ENCODE measurements at places on chromosomes 11 and 22.

DNA sequence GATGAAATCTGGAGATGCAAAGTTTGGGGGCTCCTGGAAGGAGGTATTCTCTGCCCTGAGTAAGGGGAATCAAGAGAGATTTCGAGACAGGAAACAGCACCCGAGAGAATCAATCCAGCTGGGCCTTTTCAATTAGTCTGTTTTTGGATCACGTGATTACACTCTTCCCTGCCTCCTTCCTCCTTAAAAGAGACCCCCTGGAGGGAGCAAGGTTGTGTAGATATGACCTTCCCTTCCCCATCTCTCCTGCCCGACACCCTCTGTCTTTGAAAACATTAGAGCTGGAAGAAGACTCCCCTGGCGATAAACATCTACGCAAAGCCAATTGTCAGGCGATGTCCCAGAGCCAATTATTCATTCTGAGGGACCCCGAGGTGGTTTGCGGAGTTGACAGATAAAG, 407.9 kb downstream of the MIAT start:
- DNase-seq, result no peak

GRCh38 chr11:27642954-27643353, 57.3 kb downstream of the BDNF start:
- DNase-seq, result no peak

DNA sequence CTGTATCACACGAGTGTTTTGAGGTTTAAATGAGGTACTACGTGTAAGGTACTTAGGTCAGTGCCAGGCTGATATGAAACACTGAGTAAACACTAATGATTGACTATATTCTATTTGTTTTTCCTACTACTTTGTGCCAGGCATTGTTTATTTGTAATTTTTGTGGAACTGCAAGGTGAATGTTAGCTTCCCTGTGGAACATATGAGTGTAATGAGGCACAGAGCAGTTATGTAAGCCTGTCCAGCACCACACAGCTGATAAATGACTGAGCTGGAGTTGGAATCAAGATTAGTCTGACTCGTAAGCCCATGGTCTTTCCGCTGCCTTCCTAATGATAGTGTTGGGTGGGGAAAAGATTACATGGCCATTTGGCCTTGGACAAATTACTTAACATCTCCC, 5.9 kb downstream of the SLC37A2 start:
- no peak for DNase-seq

DNA sequence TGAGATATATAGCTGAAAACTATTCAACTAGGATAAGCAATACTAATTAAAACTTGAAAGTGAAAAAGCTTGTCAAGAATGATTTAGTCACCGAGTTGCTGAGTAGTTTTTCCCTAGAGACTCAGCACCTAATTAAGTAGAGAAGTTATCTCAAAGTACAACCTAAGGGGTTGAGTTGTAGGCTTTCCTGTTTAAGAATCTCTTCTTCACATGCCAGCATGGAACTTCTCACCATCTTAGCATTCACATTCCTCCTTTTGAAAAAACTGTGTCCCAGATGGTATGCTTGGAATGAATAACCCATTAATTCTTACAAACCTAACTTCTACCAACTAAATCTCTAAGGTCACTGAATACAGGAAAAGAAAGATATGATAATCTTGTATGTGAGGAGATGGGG, 303.3 kb upstream of the ZC3H12C start:
- no peak for DNase-seq

DNA sequence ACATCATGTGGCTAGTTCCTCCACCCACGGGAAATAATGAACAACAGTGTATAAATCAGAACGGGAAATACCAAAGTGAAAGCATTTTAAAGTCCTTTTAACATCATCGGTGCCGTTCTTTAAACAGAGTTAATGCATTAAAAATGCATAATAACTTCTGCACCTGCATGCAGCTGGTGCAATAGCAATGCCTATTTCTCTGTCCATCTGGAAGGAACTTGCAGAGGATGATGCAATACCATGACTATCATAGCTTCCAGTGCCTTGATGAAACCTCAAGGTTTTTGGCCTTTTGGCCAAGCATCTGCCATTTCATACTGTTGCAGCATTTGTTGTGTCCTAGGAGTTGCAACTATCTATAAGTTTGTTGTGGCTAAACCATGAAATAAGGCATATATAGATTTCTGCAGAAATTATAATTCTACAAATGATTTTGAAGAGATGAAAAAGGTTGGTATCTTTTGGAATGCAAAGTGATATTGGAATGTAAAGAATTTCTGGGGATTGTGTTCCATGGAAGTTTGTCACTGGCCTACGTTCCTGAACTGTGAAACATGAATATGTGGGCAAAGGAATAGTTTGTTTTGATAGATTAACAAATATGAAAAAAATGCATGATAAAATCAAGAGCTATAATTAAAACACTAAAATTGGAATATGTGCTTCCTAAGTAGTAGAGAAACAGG, 9.8 kb upstream of the EIF3F start:
- DNase-seq, result no peak

DNA sequence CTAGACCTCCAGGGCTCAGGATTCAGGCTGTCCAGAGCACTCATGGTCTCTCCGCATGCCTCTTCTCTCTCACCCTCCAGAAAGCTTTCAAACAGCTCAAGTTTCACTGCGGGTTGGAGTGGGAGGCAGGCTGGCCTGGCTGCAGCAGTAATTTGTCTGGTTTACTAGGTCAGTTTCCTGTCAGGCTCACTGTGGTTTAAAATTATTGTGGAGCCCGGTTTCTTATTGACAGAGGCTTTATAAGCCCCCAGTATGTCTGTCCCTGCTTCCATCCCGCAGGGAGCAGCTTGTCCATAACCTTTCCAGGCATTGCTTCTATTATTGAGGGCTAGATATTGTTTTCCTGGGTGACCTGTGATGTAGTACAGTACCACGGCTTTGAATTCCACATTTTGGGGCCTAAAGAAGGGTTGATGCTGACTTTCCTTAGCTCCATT, 235.3 kb upstream of the SORL1-AS1 start:
- no peak for DNase-seq

DNA sequence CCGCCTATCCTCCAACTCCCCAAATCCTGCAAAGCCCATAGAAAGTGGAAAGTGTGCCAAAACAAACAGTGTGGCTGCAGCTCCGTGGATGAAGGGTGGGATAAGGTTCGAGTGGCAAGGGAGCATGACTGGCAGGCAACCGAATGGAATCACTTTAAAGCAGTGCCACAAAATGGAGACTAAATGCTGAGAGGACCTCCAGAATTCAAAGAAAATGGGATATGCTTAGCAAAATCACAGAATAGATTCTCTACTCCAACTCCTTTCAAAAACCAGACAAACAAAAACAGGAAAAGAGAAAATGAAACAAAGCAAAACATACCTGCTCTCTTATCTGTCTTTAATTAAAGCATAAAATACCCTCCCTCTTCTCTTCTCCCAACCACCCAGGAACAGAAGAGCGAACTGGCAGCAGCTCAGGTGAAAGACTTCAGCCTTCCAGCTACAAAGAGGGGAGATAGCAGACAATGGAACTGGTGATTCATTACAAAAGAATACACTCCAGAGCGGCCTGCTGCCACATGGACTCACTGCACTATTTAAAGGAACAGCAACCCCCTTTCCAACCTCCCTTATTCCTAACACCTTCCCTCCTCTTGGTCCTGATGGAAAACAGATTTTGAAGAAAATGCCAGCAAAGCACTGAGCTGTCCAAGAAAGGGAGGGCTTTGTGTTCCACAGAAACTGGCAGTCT, 118.5 kb downstream of the APOL5 start:
- DNase-seq, result no peak

DNA sequence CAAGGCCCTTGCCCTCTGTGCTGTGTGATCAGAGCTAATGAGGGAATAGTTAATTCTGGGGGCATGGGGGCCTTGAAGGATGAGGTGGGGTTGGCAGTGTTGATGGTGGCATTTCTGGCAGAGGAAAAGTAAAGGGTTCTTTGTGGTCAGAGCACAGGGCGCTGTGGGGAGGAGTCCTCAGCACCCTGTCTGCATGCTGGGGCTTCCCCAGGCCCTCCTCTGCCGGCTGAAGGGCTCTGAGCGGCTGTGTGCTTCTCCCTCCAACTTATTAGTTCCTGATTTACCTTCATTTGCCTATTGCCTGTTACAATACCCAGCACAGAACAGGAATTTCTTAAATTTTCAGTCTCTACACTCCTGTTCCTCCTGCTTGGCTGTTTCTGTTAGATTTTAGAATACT, 122.8 kb downstream of the HIPK3 start:
- no peak for DNase-seq

DNA sequence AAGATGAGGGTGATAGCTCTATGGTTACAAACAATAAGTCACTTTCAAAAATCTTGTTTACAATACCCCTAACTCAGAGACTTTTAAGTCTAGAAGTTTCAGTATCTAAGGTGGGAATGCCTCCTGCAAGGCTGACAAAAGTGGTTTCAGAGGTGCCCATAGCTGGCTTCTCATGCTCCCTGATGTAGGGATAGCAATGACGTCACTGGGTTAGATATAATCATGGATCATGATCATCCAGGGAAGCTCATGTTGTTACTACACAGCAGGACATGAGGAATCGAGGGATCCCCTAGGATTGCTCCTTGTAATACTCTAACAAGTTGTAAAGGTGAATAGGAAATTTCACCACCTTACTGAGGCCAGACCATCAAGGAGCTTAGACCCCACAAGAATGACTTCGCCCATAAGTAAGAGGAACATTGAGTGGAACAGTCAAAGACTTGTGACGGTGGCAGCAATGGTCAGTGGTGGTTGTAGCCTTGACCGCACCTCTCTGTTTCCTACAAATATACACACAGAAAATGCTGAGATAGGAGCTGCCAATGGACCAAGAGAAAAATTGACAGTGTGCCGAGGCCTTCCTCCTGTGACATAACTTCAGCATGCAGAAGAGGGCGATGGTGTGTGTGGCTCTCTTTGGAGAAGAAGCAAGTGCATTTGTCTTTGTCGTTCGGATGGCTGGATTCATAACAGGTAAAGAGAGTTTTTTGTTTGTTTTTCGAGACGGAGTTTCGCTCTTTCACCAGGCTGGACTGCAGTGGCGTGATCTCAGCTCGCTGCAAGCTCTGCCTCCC, 15.6 kb downstream of the APOL4 start:
- DNase-seq, result no peak

- no peak for DNase-seq
Observed at GRCh38 chr11:94795476-94796189, 27.5 kb downstream of the AMOTL1 start.

- no peak for DNase-seq
Observed at GRCh38 chr11:93000511-93001476, 31.3 kb downstream of the MTNR1B start.

GRCh38 chr11:69636512-69637197, 4.3 kb upstream of the CCND1 start:
- peak; percentile 48 for DNase-seq

- DNase-seq, result no peak
Observed at GRCh38 chr11:73510877-73511276, 87.0 kb downstream of the FAM168A start.

DNA sequence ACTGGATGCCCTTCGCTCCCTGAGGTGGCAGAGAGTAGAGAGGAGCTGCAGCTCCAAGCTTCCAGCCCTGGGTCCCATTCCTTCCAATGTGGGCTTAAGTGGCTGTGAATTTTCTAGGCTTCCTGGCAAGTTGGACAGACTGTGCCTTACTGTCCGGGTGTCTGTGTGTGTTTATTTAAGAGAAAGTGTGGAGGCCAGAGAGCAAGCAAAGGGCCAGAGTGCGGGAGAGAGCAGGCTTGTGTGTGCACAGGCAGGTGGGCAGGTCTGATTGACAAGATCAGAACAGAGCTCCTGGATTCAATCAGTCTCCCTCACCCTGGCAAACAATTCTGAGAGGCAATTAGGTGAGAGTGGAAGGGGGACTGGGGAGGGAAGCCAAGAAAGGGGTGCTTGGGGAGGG, 347.0 kb downstream of the CADM1 start:
- DNase-seq, result no peak

GRCh38 chr22:45481661-45482060, 21.0 kb upstream of the FBLN1 start:
- DNase-seq, result no peak

DNA sequence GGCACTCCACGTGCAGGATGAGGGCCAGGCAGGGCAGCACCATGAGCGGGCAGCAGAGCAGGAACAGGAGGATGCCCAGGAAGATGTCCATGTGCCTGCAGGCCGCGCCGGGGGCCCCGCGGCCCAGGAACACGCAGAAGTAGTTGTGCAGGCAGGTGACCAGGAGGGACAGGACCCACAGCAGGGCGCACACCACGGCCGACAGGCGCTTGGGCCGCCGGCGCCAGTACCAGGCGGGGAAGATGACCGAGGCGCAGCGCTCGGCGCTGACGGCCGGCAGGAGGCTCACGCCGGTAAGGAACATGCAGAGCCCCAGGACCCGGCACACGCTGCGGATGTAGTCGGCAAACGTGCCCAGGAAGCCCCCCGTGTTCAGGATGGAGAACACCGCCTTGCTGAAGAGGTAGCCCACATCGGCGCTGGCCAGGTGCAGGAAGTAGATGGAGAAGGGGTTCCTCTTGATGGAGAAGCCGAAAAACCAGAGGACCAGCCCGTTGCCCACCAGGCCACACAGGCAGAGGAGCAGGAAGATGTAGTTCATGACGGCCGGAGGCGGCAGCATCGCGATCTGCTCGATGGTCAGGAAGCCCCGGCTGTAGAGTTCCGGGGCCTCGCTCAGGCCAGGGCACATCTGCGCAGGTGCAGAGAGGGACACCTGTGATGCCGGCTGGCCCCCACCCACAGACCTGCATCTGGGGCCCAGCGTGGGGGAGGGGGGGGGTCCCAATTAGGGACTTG, 7.2 kb downstream of the MRGPRF start:
- DNase-seq, result no peak

DNA sequence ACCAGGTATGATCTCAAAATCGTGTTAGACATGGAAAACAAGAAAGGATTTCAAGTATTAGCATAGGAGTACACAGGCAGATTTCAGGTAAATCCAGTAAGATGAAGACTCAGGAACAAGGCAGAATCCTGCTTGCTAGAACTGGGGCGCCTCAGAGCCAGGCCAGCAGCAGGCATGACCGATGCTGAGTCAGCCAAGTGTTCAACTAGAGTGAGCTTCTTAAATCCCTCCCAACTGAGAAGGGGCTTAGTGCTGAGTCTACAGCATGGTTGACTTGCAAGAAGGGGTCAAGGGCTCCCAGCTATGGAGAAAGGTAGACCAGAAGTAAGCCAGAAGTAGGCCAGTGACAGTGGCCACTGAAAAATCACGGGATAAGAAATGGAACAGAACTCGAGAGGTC, 12.4 kb downstream of the GRAP2 start:
- no peak for DNase-seq

DNA sequence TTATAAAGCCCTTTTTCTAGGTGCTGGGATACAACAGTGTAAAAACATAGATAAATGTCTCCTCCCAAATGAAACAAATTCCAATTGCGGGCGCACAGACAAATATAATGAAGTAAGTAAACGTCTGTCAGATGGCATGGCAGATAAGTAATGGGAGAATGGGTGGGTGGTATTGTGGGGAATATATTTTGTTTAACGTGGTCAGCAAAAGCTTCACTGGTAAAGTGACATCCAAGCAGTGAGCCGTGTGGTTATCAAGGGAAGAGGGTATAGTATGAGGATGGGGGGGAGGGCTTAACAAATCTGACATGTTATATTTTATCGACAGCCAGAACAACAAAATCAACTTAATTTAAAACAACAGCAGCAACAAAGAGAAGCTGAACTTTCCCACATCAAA, 1.2 kb downstream of the SVIP start:
- no peak for DNase-seq

All from stimulated activated CD4-positive, alpha-beta T cell treated with anti-CD3 and anti-CD28 coated beads, Interleukin-15, amount 100 ng/mL, for 24 hours (primary cell).